ENCODE measurements at places on chromosomes 4 and X.

DNA sequence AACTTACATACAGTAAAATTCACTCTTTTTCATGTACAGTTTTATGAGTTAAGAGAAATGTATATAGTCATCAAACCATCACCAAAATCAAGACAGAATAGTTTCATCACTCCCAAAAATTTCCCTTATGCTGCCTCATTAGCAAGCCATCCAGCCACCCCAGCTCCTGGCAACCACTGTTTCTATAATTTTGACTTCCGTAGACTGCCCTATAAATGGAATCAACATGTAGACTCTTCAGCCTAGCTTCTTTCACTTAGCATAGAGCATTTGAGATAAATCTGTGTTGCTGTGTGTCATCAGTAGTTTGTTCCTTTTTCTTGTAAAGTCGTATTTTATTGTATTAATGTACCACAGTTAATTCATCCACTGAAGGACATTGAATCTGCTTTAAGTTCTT is 23.2 kb downstream of the HDX start:
- no peak for DNase-seq

GRCh38 chrX:153468008-153468580 is 2.3 kb downstream of the HAUS7 start:
- no peak for DNase-seq

DNA sequence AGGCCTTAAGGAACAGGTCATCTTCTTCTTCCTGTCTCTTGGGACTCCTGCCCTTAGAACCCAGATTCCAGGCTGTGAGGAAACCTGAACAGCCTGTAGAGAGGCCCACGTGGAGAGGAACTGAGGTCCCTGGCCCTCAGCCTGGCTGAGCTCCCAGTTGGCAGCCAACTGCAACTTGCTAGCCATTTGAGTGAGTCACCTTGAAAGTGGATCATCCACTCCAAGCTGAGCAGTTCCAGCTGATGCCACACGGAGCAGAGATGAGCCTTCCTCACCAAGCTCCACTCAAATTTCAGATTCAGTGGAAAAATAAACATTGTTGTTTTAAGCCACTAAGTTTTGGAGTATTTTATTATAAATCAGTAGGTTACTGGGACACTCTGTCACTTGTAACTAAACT is 392.5 kb downstream of the BCOR start:
- DNase-seq: no peak

GRCh38 chr4:36152735-36153134 is 91.6 kb downstream of the ARAP2 start:
- no peak for DNase-seq

DNA sequence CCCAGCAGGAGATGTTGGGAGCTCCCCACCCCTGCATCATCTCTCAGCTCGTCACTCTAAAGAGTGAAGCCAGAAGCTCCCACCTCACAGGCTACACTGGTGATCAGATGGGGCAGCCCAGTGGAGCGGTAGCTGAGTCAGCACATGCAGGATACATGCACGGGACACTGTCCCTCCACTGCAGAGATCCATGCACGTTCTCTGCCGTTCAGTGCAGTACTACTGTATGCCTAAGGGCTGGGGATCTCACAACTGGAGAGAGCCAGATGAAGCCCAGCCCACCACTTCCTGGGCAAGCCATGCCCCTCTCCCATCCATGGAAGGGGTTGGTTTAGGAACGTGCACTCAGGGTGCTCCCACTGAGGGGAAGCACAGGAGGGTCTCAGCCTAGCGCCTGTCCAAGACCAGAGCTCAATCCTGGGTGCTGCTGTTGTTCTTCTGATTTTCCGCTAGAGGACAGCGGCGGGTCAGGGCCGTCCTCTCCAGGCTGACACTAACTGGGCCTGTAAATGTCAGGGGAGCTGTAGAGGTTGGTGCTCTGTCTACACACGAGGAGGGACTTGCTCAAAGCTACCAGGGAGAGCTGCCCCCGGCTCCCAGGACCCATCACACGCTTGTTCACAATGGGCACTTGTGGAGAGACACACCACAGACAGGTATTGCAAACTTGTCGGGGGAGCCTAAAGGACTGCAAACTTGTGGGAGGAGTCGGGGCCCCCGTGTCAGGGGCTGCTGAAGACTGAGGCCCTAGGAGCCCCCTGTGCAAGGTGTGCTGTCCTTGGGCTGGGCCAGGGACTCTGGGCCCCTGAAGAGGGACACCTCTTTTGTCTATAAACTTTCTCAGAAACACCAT is 18.2 kb upstream of the ABLIM2 start:
- DNase-seq: no peak

DNA sequence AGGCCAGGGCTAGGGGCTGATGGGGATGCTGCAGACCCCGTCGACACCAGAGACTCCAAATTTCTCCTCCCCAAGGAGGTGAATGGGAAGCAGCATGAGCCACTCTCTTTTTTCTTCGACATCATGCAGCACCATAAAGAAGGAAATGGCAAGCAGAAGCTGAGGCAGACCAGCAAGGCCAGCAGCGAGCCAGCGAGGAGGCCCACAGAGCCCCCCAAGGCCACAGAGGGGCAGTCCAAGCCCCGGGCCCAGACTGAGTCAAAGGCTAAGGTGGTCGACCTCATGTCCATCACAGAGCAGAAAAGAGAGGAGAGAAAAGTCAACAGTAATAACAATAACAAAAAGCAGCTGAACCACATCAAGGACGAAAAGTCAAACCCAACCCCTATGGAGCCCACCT is 56.1 kb downstream of the TNIP2 start:
- DNase-seq: no peak

- no peak for DNase-seq
These were observed 136.6 kb upstream of the SPRY1 start for GRCh38 chr4:123259676-123260646.
